Stimulated activated CD4-positive, alpha-beta T cell treated with anti-CD3 and anti-CD28 coated beads, TNF-alpha, amount 100 ng/mL, for 24 hours (primary cell): ENCODE measurements at places on chromosomes 4 and X.
A peak's percentile ranks its signal among the peaks of the same experiment; 100 is the strongest.

DNA sequence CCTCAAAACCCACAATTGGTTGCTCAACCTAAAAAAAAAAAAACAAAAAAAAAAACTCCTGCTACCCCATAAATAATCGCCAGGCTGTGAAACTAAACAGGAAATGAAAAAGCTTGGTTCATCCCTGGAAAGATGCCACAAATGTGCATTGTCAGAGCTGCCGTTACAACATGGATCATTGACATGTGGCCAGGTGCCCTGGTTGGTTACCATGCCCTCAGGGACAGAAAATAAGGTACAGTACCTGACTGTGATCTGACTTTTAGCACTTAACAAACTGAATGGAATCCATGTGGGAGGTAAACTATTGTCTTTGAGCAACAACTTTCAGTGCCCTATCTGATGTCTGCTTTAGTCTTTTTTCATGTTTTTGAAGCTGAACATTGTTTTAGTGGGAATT lies 118.0 kb upstream of the RPL34 start:
- DNase-seq = no peak

DNA sequence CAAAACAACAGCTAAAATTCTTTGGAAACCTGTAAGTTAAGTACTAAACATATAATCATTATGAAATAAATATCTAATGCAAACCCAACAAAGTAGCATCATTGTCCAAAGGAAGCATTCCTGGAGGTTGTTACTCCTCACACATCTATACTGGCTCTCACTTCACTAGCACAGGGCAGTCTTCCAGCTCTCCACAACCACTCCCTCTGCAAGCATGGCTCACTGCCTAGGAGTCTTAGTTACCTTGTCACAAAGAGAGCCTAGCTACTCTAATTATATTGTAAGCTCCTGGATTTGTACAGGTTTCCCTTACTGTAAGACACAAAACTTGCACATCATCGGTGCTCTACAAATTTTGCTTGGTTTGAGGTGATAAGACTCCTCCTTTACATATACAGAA lies 76.1 kb downstream of the AMMECR1 start:
- no peak for DNase-seq

DNA sequence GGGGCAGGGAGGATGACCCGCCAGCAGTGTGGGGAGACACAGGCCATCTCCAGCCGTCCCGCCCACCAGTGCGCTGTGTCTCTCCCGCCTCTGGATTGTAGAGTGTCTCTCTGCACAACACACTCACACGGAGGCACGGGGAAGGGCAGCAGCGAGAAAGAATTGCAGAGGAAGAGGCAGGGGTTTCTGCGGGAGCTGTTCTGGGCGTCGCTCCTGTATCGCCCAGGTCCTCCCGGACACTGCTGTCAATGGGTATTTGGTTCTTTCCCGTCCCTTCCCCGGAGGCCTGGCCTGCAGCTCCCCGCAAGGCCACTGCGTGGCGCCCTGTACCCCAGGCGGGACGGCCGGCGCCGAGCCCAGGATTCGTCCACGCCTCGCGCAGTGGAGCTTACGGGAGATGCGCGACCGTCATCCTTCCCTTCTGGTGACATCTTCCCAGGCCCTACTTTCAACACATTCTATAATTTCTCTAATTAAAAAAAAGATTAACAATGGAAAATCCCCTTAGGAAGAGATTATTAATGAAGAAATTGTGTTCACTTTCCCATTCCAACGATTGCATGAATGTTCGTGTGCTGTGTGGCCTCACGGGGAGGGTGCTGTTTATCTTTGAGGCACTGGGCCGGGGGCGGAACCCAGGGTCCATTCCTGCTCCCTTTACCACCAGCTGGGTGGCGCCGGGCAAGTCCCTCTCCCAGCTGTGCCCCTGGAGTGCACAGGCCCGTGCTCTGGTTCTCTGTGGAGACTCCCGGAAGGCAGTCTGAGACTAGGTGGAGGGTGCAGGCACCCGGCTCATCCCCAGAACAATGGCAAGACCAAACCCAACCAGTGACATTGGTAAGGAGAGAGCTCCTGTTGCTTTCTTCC lies 95.7 kb downstream of the CPZ start:
- peak; percentile 9 for DNase-seq

DNA sequence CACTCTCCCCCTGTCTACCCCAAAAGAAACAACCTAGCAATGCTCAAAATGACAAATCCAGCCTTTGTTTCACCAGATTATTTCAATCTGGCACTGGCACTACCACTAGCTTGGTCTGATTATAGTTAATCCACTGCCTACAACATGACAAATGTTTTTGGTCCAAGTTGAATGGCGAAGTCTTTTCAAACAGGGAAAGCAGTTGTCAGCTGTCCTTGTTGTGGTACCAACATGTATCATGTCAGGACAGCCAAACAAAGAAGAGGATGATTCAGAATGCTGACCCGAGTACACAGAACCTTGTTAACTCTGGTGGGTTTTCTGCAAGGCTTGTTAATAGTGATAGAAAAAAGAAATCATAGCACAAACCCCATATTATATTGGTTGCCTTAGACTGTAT lies 160.8 kb upstream of the ANK2 start:
- no peak for DNase-seq

DNA sequence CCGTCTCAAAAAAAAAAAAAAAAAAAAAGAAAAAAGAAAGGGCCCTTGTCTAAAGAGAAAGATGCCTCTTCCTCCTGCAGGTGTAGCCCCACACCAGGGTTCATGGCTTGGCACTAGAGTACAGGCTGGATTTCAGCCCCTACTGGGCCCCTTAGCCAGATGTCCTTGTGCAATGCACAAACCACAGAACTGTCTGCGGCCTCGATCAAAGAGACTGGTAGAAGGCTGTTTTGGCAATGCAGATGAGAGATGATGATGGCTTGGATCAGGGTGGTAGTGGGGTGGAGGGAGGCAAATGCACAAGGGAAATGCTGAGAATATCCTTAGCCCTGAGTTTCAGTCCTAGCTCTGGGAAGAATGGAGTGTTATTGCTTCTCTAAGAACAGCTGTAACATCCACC lies 26.5 kb upstream of the TSR2 start:
- no peak for DNase-seq

DNA sequence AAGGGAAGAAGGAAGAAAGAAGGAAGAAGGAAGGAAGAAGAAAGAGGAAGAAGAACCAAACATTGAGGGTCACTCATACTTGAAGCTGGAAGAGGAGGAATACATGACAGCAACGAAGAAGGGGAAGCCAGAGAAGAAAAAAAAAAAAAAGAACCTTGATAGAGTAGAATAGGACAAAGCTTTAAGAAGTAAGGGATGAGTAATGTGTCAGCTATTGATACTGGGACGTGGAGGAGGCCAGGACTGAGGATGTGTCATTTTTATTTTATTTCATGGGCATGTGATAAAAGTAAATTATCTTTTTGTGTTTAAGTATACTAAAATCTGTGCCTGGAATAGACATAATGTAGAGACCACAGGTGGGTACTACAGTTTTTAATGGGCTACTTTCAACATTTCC lies 6.4 kb downstream of the EDA2R start:
- no peak for DNase-seq

DNA sequence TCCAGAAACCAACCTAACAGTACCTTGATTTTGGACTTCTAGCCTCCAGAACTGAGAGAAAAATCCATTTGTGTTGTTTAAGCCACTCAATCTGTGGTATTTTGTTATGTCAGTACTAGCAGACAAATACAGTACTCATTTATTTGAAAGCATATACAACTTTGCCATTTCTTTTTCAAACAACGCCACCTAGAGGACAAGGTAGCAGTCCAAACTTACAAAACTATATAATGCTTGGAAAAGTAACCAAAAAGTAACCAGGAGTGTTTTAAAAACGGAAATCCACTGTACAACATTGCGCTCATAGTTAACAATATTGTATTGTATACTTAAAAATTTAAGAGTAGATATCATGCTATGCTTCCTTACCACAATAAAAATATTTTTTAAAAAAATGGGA lies 37.0 kb upstream of the FGF13 start:
- no peak for DNase-seq

DNA sequence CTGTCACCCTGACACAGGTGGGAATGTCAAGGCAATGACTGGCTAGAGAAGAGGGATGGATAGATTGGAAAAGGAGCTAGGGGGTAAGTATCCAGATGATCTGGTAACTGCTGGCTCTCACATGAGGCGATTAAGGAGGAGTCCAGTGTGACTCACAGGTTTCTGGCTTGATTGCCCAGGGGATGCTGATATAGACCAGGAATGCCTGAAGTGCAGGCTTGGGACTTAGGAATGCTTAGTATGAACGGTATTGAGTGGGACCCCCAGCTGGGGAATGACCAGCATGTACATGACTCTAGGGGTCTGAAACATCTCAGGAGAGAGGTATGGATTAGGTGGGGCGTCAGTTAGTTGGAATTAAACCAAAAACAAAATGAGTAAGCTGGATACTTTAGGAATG lies 65.8 kb upstream of the PRPS1 start:
- no peak for DNase-seq

GRCh38 chrX:153441981-153442380 lies 3.9 kb downstream of the TREX2 start:
- DNase-seq = no peak

DNA sequence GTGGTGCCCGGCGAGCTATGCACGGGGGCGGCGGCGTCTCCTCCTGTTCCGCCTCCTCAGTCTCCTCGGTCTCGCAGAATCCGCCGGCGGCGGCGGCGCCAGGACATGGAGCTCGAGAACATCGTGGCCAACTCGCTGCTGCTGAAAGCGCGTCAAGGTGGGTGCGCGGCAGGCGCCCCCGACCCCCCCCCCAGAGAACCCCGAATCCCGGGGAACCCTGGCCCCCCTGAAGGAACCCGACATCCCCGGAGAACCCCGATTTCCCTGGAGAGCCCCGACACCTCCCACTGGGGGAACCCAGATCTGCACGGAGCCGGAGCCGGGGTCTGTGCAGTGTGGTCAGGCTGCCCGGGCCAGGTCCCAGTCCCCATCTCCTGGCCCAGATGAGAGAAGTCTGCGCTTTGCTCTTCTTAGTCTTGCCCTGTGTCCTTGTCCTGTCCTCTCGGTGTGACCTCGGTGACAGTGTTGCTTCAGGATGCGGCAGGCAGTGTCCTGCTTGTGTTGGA lies 648 bp downstream of the GRK4 start:
- DNase-seq = no peak

DNA sequence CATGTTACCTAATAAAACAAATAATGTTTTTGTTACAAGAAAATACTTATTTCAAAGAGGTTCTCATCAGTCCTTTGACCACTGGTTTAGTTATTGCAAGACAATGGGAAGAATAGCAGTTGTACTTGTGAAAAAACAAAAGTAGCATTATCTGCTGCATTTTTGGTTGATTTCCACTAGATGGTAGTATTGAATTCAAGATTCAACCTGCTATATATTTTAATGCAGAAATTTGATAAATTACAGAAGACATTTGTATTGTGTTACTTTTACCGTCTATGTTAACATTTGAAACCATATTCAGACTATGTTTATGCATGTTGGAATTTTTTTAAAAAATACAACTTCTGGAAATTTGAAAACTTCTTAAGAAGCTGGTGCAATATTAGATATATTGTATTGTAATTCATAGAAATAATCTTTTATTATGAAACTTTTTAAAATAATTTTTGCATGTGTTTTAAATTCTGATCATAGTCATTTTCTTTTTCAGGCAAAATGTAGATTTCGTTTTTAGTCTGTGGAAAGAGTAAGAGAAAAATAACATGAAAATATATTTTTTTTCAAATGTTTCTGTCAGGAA lies 56.4 kb downstream of the SPCS3 start:
- no peak for DNase-seq

DNA sequence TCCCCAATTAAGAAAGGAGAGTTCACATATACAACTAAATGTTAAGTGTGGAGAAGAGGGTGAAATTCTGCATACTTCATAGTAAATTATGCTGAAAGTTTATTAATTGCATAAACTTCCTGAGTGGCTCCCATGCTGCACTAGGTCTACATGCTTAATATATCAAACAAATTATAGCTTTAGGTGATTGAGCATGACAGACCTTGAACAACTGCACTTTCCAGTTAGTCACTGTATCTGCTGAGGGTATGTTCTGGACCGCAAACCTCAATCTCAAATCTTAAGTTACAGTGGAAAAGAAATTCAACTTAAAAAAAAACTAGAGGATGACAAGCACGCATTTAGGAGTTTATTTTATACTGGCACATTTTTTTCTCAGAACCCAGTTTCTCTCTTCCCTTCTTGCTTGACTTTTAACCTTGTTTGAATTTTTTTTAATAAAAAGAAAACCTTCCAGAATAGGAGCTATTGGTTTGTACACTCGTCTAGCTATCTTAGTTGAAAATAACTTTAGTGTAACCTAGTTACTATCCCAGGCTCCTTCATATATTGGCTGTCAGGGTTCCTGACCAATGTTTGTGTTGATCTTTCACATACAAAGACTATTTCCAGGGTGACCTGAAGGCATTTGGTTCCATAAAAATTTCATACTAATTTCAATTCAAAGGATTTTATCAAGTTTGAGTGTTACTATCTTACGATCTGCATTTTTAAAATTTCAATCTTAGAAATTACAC lies 10.2 kb upstream of the FAM120C start:
- no peak for DNase-seq

DNA sequence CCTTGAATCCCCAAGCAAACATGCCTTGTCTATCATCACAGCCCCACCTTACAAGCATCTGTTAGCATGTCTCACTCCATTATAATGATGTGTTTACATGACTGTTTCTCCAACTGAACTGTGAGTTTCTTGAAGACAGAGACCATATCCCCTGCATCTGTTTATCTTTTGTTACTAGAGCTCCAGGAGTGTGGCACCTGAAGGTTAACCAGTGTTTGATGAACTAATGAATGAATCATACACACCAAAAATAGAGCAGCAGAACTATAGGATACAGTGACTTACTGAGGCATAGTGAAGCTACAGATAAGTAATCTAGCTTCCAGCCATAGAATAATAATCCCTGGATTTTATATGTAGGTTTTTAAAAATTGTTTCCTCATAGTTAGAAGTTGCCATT lies 331.0 kb downstream of the PCDH7 start:
- DNase-seq = no peak

- no peak for DNase-seq
These were observed 28.5 kb upstream of the LONRF3 start for GRCh38 chrX:118945921-118946320.

DNA sequence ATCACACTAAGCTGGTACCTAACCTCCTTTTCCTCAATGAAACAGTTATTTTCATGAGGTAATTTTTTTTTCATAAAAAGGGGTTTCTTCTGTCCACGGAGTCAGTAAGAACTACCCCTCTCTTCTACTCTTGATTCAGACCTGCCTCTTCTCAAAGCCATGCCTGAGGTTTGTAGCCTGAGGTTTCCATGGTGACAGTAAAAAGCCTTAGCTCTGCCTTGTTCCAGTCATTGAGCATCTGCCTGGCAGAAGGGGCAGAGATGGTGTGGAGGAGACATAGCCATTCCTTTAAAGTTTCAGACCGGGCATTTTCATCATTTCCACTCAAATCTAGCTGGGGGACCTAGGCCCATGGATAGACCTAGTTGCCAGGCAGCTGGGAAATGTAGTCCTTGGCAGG lies 135.5 kb downstream of the REPS2 start:
- DNase-seq = no peak

- DNase-seq = no peak
These were observed at the start of gene HTRA3 for GRCh38 chr4:8269535-8270417. HTRA3 (plus strand) TSS chr4:8269754; CDS start chr4:8269969, 215 bp downstream.

GRCh38 chr4:3781193-3781886 lies 15.2 kb downstream of the ADRA2C start:
- DNase-seq = no peak

GRCh38 chrX:148567229-148567628 lies 66.8 kb downstream of the AFF2 start:
- no peak for DNase-seq
